Nephron progenitor cell (in vitro differentiated cells): ENCODE measurements at places on chromosomes 4 and X.

- H3K4me3 ChIP-seq: no peak overlapping the region
- peaks cover 50% of the 10 kb centered on the region for H3K4me1 ChIP-seq
- H3K36me3 ChIP-seq: peaks cover 4% of the 10 kb centered on the region
- DNase-seq: no peak
- H3K27ac ChIP-seq: peak overlapping the region; percentile 4
Observed at GRCh38 chr4:20430259-20430941, 178.7 kb downstream of the SLIT2 start.

DNA sequence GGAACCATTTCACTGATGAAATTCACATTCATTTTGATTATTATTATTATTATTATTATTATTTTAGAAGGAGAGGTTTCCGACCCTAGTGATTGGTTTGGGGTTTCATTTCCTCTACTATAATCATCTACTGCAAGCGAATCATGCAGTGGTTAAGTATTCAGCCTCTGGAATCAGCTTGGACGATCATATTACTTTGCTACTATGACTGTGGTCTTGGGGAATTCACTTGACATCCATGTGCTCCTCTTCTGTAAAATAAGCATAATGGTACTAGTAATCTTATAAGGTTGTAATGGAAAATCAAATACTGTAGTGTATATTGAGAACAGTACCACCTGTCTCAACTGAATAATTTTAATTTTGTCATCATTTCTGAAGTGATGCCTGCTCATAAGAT, 132.1 kb upstream of the SLC4A4 start:
- no peaks in the 10 kb centered on the region for H3K4me1 ChIP-seq
- H3K4me3 ChIP-seq: no peak overlapping the region
- DNase-seq: no peak

DNA sequence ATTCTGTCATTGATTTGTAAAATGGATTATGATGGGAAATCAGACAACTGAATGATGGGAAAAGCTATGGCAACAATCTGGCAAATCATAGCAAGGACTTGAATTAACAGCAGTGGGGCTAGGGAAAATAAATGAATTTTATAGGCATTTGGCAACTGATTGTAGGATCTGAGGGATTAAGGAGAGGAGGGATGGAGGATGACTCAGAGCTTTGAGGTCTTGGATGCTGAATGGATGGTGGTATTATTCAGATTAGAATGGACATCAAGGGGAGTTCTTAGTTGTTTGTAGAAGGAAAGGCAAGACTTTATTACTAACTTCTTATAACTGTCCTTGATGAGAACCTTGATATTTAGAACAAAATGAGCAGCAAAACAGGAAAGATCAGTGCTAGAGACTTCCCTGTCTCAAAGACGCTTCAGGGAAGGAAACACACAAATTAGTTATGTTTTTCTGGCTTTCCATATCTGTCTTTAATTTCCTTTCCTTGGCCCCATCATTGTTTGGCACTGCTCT, 51.4 kb upstream of the HHIP start:
- H3K36me3 ChIP-seq: peaks cover 4% of the 10 kb centered on the region
- H3K27me3 ChIP-seq: no peaks in the 10 kb centered on the region
- H3K4me3 ChIP-seq: no peak overlapping the region
- no peak for DNase-seq

DNA sequence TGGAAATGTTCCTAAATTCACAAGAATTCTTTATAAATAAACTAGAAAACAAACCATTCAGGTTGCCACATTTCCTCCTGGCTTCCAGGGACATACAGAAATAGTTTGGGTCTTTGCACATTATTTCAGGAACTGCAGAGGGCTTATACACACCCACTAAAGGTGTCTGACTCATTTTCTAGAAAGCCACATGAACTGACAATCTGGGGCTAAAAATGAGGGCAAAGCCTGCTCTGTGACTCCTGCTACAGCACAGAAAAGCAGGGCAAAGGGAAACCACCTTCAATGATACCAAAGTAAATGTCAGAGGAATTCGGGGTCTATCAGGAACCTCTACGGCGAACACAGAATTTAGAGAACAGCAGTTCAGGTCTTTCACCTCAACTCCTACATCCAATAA, 112.2 kb upstream of the MAP3K15 start:
- no peaks in the 10 kb centered on the region for H3K36me3 ChIP-seq
- H3K27me3 ChIP-seq: peaks cover 7% of the 10 kb centered on the region
- no peak for DNase-seq
- H3K27ac ChIP-seq: no peak overlapping the region

DNA sequence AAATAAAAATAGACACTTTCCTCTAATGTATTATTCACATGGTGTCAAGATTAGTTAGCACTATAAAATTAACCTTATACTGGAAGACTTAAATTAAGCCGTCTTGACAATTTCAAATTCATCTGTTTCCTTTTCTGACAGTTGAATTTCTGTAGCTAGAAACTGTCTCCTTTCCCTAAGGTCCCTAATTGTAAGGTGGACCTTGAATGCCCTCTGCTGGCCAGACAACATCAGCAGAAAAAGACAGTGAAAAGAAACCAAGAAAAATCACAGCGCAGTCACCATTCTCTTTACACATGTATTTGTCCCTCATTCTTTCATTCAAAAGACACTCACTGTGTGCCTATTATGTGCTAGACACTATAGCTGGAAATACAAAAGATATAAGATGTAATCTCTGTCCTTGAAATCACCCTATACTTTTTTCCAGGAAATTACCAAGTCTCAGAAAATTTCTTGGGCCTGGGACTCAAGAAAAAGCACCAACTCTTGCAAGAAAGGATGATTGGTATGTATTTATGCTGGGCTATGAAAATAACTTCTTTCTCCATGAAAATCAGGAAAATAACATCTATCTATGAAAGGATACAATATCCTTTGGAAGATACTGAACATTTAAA, 32.7 kb upstream of the AMBN start:
- H3K4me1 ChIP-seq: no peaks in the 10 kb centered on the region
- H3K27ac ChIP-seq: no peak overlapping the region
- no peaks in the 10 kb centered on the region for H3K36me3 ChIP-seq
- no peaks in the 10 kb centered on the region for H3K27me3 ChIP-seq
- no peak overlapping the region for H3K4me3 ChIP-seq
- peak; percentile 59 for DNase-seq

- peaks cover 5% of the 10 kb centered on the region for H3K36me3 ChIP-seq
- H3K27me3 ChIP-seq: peaks cover 4% of the 10 kb centered on the region
- H3K4me3 ChIP-seq: no peak overlapping the region
- DNase-seq: no peak
- no peak overlapping the region for H3K27ac ChIP-seq
Observed at GRCh38 chr4:156557920-156558319, 413.7 kb downstream of the PDGFC start.

GRCh38 chrX:66731398-66731797, 92.5 kb upstream of the EDA2R start:
- H3K4me3 ChIP-seq: no peak overlapping the region
- H3K4me1 ChIP-seq: no peaks in the 10 kb centered on the region
- no peaks in the 10 kb centered on the region for H3K36me3 ChIP-seq
- no peaks in the 10 kb centered on the region for H3K27me3 ChIP-seq
- DNase-seq: peak; percentile 2

DNA sequence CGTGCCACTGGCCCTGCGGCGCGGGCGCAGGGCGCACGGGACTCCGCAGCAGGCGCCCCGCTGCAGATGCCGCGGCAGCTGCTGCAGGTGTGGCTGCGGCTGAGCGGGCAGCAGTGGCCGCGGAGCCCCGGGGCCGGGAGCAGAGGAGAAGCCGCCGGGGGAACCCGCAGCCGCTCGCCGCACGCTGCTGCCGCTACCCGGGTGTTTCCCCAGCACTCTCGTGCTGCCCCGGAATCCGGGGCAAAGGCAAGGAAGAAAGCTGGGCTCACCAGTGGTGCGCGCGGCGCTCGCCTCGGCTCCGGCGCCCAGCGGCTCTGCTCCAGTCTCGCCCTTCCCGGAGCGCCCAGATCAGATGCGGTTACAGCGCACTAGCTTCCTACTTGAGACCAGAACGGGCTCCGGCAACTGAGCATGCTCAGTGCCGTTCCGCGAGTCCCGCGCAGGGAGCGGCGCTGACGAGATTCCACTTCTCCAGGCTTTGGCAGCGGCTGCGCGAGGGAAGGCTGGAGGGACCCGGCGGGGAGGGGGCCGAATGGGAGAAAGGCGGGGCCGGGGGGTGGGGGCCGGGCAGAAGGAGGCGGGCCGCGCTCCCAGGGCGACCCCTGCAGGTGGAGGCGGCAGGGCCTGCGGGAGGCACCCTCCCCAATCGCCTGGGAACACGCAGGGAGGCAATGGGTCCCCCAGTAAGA, at the start of gene APBB2:
APBB2 (minus strand) TSS at position 407 of the 689 bp plus-strand sequence. CDS start 181,288 bp downstream, outside the sequence.
- peaks cover 36% of the 10 kb centered on the region for H3K4me1 ChIP-seq
- H3K27ac ChIP-seq: no peak within 1 kb of the TSS
- no peaks in the 10 kb centered on the region for H3K36me3 ChIP-seq
- peak within 1 kb of the TSS; percentile 90 for H3K4me3 ChIP-seq
- peak; percentile 94 for DNase-seq
- peaks cover 23% of the 10 kb centered on the region for H3K27me3 ChIP-seq

GRCh38 chr4:142366769-142367181, 479.3 kb downstream of the INPP4B start:
- H3K36me3 ChIP-seq: peaks cover 27% of the 10 kb centered on the region
- peaks cover 26% of the 10 kb centered on the region for H3K4me1 ChIP-seq
- peaks cover 2% of the 10 kb centered on the region for H3K27me3 ChIP-seq
- H3K27ac ChIP-seq: peak overlapping the region; percentile 77

DNA sequence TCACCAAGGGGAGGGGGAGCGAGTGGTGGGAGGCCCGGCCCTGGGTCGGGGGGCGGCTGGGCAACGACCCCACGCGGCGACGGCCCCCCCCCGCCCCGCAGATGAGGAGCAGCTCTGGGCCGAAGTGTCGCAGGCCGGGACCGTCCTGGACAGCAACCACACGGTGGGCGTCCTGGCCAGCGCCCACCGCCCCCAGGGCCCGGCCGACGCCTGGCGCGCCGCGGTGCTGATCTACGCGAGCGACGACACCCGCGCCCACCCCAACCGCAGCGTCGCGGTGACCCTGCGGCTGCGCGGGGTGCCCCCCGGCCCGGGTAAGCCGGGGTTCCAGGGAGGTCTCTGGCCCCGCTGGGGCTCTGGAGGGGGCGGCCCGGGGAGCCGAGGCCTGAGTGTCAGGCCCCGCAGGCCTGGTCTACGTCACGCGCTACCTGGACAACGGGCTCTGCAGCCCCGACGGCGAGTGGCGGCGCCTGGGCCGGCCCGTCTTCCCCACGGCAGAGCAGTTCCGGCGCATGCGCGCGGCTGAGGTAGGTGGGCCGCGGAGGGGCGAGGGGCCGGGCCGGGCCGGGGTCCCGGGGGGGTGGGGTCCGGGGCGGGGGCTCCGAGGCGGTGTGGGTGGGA, 8.7 kb upstream of the FGFRL1 start:
- DNase-seq: peak; percentile 61
- H3K27me3 ChIP-seq: peaks cover 92% of the 10 kb centered on the region
- H3K27ac ChIP-seq: no peak overlapping the region

DNA sequence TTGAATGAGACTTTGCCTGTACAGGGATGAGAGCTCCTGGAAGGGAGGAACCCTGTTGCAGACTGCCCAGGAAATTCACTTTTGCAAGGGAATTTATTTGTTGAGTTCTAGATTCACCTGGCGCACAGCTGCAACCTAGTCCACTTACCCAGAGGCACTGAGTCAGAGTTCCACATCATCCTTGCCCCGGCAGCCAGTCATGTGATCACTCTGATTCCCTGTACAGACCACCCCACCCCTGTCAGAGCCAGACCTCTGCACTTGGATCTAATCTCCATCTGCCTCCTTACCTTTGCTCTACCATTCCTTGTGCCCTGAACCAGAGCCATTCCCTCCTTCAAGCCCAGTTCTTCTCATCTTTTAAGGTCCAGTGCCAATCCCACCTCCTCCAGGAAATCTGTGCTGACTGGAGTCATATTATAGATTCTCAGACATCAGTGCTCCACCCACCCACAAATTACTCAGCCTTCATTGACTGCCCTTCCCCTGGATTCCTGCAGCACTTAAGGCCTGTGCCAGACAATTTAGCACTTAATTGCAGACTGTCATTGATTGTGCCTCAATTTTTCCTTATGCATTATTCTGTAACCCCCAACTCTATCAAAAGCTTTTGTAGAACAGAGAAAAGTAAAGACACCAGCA, 84.1 kb upstream of the MAGEA4 start:
- no peak overlapping the region for H3K27ac ChIP-seq
- DNase-seq: no peak
- no peaks in the 10 kb centered on the region for H3K36me3 ChIP-seq
- no peak overlapping the region for H3K4me3 ChIP-seq
- peaks cover 17% of the 10 kb centered on the region for H3K4me1 ChIP-seq

DNA sequence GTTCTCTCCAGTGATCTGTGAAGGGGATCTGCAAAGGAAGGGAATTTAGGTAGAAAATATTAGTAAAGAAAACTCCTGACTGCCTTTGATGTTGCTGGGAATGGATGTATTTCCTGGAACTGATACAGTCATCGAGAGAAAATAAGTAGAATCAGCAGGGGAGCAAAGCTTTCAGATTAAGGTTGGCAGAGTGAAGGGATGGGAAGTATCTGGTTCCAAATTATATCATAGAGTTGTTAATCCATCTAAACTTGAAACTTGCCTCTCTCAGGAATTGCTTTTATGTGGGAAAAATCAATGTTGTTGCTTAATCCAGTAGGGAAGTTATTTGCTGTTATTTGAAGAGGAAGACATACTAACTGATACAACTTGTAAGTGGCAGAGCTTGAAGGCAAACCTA, 19.3 kb downstream of the EPHA5 start:
- DNase-seq: no peak
- no peaks in the 10 kb centered on the region for H3K4me1 ChIP-seq
- no peaks in the 10 kb centered on the region for H3K27me3 ChIP-seq
- no peak overlapping the region for H3K27ac ChIP-seq
- H3K4me3 ChIP-seq: no peak overlapping the region

- H3K27me3 ChIP-seq: no peaks in the 10 kb centered on the region
- H3K4me3 ChIP-seq: no peak overlapping the region
- no peak for DNase-seq
- H3K4me1 ChIP-seq: peaks cover 12% of the 10 kb centered on the region
Observed at GRCh38 chr4:110091434-110092140, 106.8 kb downstream of the ELOVL6 start.

DNA sequence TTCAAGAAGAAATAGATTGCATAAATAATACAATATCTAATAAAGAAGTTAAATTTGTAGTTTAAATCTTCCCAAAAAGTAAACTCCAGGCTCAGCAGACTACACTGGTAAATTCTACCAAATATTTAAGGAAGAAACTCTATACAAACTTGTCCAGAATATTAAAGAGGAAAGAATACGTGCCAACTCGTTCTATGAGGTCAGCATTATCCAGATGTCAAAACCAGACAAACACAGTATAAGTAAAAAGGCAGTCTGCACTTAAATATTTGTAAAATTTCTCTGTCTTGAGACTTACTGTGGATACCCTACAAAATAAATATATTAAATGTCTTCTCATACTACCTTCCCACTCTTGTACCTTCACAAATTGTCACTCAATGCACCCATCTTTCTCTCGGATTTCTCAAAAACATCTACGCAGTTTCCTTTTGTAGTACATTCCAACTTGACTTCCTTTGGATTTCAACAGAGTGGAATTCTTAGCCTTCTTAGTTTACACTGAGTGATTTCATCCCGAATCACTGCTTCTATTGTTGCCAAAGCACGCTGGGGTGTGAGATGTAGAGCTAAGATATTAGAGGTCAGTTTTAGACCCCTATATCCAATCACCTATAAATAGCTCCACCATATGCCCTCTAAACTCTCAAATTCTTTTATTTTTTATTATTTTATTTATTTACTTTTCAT, 71.6 kb upstream of the MAB21L2 start:
- DNase-seq: no peak
- no peak overlapping the region for H3K4me3 ChIP-seq
- no peak overlapping the region for H3K27ac ChIP-seq
- no peaks in the 10 kb centered on the region for H3K27me3 ChIP-seq
- H3K4me1 ChIP-seq: no peaks in the 10 kb centered on the region
